Aorta (tissue), 5 donors: ENCODE measurements at places on chromosomes 16 and 17. TPM values are rescaled to one million over a fixed set of nuclear protein-coding genes. Genes with fewer than 3 reads are reported as not detected.

The PMFBP1 gene
- total RNA-seq = 0.66 TPM

The CCDC144A gene
- 2.5 TPM for total RNA-seq

The CCL7 gene
- total RNA-seq = not detected

The PTGES3L gene
- total RNA-seq = 6.6 TPM

The OXLD1 gene
- total RNA-seq = 20.0 TPM
